ENCODE measurements at places on chromosomes 11 and 22.

- DNase-seq = no peak
These were observed 125.6 kb downstream of the TRPC6 start for GRCh38 chr11:101458161-101458560.

GRCh38 chr11:22539821-22540256, 85.8 kb downstream of the FANCF start:
- peak; percentile 1 for DNase-seq

GRCh38 chr11:10730151-10730550, 20.9 kb upstream of the CTR9 start:
- DNase-seq = no peak

- DNase-seq = no peak
These were observed 122.5 kb downstream of the GALNT18 start for GRCh38 chr11:11499300-11499699.

GRCh38 chr11:17267576-17267975, 9.0 kb upstream of the NUCB2 start:
- DNase-seq = no peak

DNA sequence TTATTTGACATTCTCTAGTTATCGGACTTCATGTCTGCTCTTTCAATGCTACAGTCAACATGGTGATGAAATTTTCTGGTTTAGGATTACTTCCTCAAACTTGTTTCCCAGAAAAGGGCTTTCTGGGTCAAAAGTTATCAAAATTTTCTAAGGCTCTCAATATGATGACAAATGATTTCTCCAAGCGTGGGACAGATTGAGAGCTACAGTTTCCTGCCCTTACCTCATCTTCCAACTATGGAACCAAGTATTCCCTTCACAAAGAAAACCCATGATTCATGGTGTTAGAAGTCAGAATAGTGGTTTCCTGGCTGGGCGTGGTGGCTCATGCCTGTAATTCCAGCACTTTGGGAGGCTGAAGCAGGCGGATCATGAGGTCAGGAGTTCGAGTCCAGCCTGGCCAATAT, 17.8 kb downstream of the MYO18B start:
- DNase-seq = no peak

DNA sequence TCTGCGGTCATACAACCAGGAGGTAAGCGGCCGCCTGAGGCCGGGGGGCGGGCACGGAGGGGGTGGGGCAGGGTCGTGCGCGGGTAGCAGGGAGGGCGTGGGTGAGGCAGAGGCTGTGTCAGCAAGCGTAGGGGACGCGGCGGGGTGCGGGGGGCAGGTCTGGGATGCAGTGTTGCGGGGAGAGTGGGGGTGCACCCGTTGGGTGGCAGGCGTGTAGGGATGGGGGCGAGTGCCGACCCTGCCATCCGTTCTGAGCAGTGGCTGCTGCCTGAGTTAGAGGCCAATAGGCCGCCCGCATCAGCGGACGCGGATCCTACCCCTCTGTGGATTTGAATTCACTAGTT, 1.4 kb downstream of the RIC8A start:
- DNase-seq = peak; percentile 30

- no peak for DNase-seq
These were observed 13.1 kb downstream of the CHID1 start for GRCh38 chr11:897253-898142.

DNA sequence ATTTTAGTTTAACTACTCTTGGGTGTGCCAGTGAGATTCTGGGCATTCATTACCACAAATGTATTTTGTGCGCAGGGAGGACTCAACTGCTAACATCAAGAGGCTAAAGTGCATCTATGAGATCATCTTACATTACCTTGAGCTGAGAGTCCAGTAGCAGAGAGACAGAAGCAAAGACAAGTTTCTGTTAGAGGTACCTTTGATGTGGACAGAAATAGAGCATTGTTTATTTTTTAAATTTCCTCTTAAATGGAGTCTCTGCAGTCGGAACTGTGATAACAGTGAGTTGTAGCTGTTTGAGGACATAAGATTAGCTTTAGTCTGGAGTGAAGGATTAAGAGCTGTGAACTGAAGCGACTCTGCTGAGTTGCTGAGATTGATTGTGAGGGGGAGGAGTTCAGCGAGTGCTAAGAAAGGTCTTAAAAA, 297.0 kb downstream of the CADM1 start:
- no peak for DNase-seq

GRCh38 chr22:24366701-24367100, 60.7 kb upstream of the ADORA2A start:
- no peak for DNase-seq

GRCh38 chr11:12797996-12798395, 123.8 kb downstream of the TEAD1 start:
- no peak for DNase-seq

- no peak for DNase-seq
These were observed 13.6 kb upstream of the NUP50 start for GRCh38 chr22:45150139-45150538.

DNA sequence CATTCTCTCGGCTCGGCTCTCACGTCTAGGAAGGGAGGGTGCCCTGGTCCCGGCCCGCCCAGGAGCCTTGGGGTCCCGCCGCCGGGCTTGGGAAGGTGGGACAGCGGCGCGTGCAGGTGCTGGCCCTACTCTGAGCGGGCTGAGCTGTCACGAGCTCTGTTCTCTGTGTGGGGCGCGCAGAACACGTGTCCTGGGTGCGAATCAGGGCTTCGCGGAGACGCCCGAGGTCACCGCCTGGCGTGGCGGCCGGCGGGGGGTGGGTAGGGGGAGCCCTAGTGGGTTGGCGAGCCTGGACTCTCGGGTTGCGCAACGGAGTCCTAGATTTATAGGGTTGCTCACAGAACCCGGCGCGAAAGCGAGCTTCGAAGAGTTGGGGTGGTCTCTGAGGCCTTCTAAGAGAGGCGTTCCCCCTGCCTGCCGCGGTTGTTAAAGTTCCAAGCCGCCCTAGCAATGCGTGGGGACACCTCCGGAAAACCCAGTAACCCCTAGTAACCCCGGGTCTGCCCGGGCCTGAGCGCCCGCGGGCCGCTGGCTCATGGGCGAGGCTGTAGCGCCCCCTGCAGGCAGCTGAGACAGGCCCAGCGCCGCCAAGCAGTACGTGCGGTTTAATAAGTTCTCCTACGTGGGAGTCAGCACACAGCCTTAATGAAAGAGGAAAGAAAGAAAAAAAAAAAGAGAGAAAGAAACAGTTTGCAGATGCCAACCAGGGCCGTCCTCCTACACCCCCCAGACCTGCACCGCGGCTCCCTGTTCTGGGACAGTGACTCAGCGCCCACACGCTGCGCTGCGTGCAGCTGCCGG, 2.7 kb downstream of the ADM start:
- peak; percentile 83 for DNase-seq

- DNase-seq = peak; percentile 75
These were observed 20.3 kb upstream of the WNT7B start for GRCh38 chr22:45997077-45997776.

- peak; percentile 97 for DNase-seq
These were observed 60.7 kb upstream of the MPEG1 start for GRCh38 chr11:59273373-59273841.

DNA sequence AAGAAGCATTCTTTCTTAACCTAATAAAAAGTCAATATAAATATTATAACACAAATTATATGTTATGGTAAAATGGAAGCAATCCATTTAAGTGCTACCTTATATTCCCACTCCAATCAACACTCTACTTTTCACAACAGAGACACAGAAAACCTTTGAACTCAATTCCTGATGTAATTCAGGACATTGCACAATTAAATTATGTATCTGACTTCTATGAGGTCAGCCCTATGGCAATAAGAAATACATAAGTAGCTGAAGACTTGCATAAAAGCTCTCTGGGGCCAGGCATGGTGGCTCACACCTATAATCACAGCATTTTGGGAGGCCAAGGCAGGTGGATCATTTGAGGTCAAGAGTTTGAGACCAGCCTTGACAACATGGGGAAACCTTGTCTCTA, 6.8 kb downstream of the OR4D10 start:
- no peak for DNase-seq

DNA sequence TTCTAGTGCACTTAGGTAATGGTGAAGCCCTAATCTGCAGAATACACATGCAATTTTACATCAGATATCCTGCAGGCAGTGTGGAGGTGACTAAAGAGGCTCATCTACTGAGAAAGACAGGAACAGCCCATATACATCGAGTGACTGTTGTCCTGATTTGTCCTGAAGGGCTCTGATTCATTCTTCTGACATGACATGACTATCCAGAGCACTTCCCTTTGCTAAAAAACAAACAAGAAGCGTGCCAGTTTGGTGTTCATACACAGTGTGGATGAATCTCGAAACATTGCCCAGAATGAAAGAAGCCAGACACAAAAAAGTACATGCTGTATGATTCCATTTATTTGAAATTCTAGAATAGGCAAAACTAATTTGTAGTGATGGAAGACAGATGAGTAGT, 48.0 kb upstream of the AMPD3 start:
- no peak for DNase-seq

DNA sequence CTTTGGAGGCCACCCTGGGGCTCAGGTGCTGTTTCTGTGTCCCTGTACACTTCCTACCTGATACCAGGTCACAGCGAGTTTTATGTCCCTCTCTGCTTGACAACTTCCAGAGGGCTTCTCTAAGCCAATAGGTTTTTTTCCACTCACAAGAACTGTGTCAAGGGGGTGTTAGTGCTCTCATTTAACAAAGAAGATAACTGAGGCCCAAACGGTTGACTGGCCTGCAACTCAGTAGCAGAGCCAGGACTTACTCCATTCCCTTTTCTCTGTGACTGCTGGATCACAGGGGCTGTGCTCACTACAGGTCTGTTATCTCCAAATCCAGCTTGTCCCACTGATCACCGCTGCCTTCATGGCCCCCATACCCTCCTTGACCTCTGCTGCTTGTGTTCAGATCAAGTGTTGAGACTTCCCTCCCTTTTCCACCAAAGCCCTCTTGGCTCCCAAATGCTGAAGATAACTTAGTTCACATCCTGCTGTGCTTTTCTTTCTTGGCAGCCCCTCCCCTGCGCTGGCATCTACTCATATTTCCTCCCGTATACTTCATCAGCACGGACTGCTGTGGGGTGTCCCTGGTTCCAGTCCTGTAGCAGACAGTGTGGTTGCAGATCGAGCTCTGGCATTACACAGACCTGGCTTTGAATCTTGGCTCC, 41.3 kb downstream of the POU2F3 start:
- DNase-seq = no peak

- DNase-seq = no peak
These were observed 18.9 kb upstream of the KCTD14 start for GRCh38 chr11:78041843-78042440.

DNA sequence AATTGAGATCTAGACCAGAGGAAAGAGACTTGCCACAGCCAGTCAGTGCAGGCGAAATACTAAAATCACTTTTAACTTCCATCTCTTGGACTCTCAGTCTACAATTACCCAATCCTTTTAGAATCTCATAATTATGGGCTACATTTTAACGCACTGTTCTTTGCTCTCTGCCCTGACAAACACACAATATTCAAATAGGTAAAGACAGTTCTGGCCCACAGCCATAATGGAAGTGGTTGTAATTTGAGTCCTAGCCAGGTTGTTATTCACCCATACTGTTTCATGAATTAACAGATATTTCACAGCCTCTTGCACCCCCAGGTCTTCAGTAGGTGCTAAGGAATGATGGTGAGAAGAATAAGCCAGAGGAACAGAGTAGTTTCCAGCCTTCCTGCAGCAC, 830 bp downstream of the C11orf97 start:
- no peak for DNase-seq

DNA sequence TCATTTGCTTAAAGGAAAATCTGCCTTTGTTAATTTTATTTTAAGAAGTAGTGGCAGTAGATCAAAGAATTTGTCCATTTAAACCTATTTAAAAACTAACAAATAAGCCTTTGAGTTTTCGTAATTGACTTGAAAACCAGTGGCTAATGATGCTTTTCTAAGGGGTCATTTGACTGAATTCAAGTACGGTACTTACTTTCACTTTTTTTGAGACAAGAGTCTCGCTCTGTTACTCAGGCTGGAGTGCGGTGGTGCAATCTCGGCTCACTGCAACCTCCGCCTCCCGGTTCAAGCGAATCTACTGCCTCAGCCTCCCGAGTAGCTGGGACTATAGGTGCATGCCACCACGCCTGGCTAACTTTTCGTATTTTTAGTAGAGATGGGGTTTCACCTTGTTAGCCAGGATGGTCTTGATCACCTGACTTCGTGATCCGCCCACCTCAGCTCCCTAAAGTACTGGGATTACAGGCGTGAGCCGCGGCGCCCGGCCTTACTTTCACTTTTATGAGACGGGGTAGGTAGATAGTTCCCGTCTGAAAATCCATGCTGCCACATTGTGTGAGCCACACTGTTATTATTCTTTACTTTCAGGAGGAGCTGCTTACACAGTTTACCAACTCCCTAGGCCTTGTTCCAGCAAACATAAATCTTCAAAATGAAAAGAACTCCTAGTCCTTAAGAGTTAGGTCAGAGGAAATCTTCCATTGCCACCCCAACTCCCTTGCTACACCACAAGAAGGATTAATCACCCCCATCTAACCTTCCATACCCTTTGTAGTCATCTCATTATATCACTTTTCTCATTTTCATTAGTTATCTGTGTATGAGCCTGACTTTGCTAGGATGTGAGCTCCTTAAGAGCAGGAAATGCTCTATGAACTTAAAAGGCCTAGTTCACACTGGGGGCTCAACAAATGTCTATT, 926.6 kb upstream of the CCDC90B start:
- DNase-seq = no peak

GRCh38 chr11:11982975-11983374, 25.5 kb downstream of the DKK3 start:
- DNase-seq = no peak

- DNase-seq = no peak
These were observed 11.7 kb upstream of the CSTF3 start for GRCh38 chr11:33172996-33173395.

DNA sequence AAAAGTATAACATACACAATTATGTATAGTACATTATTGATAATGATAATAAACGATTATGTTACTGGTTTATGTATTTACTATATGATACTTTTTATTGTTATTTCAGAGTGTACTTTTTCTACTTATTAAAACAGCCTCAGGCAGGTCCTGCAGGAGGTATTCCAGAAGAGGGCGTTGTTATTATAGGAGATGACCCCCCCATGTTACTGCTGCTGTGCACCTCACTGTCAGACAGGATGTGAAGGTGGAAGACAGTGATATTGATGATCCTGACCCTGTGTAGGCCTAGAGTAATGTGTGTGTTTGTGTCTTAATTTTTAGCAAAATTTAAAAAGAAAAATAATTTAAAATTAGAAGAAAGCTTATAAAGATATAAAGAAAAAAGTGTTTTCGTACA, 57.6 kb downstream of the REXO2 start:
- no peak for DNase-seq

All from OCI-LY7 (cell line).